ENCODE measurements at places on chromosomes 16 and 17. TPM values are rescaled to one million over a fixed set of nuclear protein-coding genes. Genes with fewer than 3 reads are reported as not detected.

FBXL16 gene
- under 0.01 TPM for total RNA-seq

CDRT4 gene
- 6.3 TPM for total RNA-seq

DNAH9 gene
- 0.22 TPM for total RNA-seq

METRNL gene
- total RNA-seq: 242 TPM

SHISA9 gene
- total RNA-seq: 0.11 TPM

CD300A gene
- not detected for total RNA-seq

OR1A1 gene
- not detected for total RNA-seq
